ENCODE measurements at places on chromosomes 5 and 9. TPM values are rescaled to one million over a fixed set of nuclear protein-coding genes. Genes with fewer than 3 reads are reported as not detected.

ANXA2R gene
- total RNA-seq = 6.5 TPM

GARIN3 gene
- total RNA-seq = not detected

DDX46 gene
- total RNA-seq = 12.6 TPM

WDR31 gene
- total RNA-seq = 0.20 TPM

PCDHA11 gene
- under 0.01 TPM for total RNA-seq

PDZD2 gene
- 0.20 TPM for total RNA-seq

RACK1 gene
- total RNA-seq = 5,265 TPM

TEK gene
- total RNA-seq = 108 TPM

TOPORS gene
- total RNA-seq = 21.1 TPM

DNA sequence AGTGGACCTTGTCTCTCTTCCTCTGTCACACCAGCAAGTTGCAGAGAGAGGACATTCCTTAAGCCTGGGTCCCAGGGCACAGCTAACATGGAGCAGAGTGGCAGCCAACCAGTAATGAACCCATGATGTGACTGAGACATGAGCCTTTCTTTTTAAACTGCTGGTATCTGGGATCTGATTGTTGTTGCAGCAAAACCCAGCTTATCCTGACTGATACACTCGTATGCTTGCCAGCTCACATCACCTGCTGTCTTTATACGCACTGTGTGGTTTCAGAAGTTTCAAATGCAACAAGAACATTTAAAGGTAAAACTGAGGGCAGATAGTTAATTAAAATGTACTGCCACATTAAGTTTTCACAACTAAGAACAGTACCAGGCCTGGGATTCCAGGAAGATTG, 97.1 kb downstream of the HSD17B3 start:
- DNase-seq = no peak

DNA sequence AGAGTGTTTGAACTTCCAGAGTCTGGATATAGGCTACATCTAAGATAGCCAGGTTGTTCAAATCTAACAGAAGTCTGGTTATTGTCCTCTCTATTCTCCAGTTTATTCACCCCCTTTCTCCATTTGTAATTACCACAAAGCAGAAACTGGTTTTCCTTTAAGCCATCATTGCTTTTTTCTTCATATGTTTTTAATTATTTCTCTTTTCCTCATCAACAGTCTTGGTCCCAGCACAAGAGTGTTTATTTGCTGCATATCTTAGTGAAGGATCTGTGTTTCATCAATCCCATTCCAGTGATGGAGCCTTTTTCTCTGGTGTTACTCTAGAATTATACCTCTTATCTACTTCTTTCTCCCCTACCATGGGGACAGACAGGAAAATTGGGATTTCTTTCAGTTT, 142.2 kb downstream of the CAMK4 start:
- DNase-seq = no peak

GRCh38 chr9:5869315-5870019, 21.2 kb upstream of the MLANA start:
- no peak for DNase-seq

GRCh38 chr9:16729651-16730050, 140.8 kb downstream of the BNC2 start:
- DNase-seq = no peak

DNA sequence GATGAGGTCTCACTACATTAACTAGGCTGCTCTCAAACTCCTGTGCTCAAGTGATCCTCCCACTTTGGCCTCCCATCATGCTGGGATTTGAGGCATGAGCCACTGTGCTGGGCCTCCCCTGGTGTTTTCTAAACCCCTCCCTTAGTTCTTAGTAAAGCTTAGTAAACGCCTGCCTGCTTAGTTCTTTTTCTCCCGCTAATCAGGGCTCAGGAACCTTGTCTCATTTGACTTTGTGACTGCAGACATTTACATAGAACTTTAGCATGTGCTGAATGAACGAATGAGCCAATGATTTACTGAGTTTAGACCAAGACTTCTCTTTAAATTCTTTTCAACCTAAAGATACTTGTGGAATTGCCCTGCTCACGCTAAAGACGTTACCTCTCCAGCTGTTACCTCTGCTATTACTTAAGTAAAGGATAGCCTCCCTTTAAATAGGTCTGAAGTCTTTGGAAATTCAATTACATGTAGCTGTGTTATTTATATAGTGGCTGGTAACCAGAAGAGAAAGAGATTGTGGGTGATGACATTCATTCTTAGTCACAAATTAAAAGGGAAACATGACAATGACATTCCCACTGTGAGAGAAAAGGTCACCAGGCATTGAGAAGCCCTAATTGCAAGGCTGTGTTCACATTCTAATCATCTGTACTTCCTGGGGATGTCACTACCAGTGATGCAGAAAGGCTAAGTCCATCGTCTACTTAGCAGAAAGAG, 18.6 kb upstream of the SUSD1 start:
- no peak for DNase-seq

DNA sequence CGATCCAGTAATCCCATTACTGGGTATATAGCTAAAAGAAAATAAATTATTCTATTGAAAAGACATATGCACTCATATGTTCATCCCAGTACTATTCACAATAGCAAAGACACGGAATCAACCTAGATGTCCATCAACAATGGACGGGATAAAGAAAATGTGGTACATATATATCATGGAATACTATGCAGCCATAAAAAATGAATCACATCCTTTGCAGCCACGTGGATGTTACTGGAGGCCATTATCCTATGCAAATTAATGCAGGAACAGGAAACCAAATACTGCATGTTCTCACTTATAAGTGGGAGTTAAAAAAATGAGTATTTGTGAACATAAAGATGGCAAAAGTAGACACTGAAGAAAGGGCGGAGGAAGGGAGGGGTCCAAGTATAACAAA, 16.6 kb upstream of the IRGM start:
- no peak for DNase-seq

DNA sequence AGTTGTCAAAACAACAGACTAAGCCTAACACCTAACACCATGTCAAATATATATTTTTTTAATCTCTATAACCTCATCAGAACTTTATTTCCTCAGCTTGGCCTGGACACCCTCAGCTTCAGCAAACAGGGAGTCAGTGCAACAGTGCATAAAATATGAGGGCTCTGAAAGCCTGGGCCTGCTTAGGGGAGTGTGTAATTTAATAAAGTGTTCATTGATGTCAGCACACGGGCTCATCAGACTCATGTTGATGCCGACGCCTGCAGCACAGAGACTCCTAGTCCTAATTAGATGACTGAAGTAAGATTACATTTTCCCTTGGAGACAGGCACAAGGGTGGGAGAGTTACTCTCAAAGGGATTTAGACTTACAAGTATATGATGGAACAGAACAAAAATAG, 37.8 kb downstream of the CDH10 start:
- DNase-seq = no peak

- no peak for DNase-seq
These were observed 742.9 kb downstream of the TLR4 start for GRCh38 chr9:118446943-118447639.

GRCh38 chr9:21031091-21031807, at the start of gene HACD4:
TSS of gene HACD4 (minus strand) at chr9:21031640. CDS start at chr9:21031590, 50 bp downstream.
- DNase-seq = peak; percentile 20

DNA sequence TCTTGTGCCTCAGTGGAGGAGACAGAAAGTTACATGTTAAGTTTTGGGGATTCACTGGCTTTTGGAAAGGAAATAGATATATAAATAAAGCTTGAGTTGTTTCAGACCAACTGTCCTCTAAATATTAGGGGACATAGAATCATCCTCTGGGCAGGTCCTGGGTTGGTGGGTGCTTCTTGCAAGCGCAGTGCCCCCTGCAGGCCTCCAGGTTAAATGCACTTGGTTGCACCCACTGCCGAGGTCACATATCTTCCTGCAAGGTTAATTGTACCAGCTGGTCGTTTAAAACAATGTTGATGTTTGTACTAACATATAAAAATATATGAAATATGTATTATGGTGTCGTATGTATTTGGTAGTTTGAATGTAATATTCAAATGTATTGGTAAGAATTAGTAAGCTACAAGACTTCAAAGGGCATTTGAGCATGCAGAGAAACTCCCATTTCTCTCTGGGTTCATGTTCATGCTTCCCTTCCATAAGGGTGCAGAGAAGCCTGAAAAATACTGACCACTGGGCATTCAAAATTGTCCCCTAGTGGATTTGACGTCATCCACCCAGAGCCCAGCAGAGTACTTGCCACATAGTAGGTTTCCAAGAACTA, 87.0 kb downstream of the ZNF618 start:
- peak; percentile 78 for DNase-seq

DNA sequence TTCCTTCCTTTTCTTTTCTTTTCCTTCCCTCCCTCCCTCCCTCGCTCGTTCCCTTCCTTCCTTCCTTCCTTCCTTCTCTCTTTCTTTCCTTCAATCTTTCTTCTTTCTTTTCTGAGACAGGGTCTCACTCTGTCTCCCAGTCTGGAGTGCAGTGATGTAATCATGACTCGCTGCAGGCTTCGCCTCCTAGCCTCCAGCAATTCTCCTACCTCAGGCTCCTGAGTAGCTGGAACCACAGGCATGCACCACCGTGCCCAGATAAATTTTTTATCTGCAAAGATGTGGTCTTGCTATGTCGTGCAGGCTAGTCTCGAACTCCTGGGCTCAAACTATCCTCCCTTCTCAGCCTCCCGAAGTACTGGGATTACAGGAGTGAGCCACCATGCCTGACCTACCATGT, 81.4 kb downstream of the SPATA31C2 start:
- no peak for DNase-seq

GRCh38 chr5:159987031-159987674, 21.8 kb upstream of the TTC1 start:
- DNase-seq = peak; percentile 75

DNA sequence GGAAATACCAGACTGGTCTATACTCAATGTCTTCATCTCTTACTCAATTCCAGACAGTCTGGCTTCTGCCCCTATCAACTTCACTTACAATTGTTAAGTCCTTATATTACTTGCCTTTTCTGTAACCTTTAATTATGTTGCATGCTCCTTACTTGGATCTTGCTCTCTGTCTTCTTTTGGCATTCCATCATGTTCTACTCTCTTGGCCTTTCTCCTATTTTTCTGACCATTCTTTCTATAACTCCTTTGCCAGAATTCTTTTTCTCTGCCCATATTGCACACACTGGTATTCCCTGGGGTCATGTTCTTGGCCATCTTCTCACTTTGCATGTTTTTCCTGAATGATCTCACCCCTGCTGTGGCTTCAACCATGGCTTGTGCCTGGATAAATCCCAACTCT, 209.8 kb upstream of the ZNF462 start:
- DNase-seq = no peak

- no peak for DNase-seq
These were observed 10.1 kb upstream of the RNF183 start for GRCh38 chr9:113313261-113313660.

DNA sequence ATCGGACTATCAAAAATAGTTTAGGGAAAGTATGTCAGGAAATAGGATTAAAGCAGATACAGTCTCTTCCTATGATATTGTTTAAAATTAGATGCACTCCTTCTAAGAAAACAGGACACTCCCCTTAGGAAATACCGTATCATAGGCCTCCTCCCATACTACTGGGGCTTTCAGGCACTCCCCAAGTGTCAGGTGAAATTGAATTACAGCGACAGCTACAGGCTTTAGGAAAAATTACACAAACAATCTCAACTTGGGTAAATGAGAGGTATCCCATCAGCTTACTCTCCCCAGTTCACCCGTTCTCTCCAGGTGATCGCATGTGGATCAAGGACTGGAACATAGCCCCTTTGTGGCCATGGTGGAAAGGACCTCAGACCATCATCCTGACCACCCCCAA, 110.4 kb upstream of the EPB41L4A start:
- DNase-seq = peak; percentile 35

- peak; percentile 75 for DNase-seq
These were observed 487.2 kb upstream of the ST8SIA4 start for GRCh38 chr5:101390151-101390908.

DNA sequence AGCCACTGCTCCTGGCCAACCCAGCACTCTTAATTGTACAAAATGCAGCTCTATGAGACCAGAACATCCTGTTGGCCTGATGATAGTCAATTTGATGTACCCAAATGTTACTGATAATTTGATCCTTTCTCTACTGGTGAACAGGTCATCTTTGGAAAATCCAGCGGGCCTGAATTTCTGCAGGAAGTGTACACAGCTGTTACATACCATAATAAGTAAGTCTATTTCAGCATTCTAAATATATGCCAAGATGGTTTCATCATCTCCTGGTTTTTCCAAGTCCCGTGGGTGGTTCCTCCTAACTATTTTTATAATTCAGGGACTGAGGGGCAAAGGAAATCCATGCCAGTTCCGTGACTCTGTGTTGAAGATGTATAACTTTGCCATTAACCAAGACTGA, 155.4 kb downstream of the DOCK8 start:
- DNase-seq = no peak

DNA sequence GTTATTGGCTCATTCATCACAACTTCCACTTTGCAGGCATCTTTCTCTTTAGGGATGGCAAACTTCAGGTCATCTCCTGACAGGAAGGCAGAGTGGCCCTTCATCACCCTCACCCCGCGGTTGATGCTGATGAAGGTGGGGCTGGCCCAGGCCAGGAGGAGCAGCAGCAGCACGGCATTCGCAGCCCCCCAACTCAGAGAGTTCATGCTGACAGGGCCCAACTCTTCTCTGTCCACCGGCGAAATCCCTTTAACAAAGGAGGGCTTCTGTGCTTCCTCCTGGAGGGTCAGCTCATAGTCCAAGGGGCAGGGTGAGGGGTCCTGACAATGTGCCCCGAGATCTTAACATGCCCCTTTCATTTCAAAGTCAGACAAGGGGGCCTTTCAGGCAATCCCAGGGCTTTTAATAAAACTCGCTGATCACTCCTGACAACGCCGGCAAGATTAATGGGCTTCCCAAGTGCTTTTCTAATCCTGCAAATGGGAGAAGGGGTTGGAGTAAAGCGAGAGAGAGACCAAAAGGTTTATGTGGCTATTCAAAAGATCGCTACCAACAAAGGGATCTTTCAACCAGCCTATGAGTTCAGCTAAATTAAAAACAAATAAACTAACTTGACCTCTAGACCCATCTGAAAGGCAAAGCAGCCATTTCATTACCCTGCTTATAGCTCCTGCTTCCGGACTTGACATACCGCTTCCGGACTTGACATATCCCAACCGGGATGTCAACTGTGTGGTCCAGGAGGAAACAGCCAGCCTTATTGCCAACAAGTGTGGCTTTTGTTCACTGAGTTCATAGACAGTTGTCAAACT, 41.2 kb downstream of the FREM1 start:
- peak; percentile 10 for DNase-seq

DNA sequence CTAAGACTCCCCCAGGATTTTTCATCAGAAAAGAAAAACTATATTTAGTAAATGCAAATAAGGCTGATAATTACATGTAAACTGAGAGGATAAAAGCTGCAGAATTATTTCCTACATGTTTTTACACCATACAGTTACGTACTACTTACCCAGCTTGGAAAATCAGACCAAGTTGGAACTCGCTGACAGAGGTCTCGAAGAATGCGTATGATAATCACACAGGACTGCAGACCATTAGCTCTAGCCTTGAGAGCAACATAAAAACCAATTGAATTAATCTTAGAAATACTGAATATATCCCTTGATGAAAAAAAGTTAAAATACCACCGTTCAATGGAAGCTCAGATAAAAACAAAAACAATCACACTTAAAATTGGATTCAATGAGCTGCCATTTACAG, 65.6 kb downstream of the ZFR start:
- no peak for DNase-seq

GRCh38 chr5:33049298-33049697, 338.2 kb downstream of the NPR3 start:
- DNase-seq = peak; percentile 34
